Ovary (tissue), 10 donors: ENCODE measurements at places on chromosomes 1 and 21.

DNA sequence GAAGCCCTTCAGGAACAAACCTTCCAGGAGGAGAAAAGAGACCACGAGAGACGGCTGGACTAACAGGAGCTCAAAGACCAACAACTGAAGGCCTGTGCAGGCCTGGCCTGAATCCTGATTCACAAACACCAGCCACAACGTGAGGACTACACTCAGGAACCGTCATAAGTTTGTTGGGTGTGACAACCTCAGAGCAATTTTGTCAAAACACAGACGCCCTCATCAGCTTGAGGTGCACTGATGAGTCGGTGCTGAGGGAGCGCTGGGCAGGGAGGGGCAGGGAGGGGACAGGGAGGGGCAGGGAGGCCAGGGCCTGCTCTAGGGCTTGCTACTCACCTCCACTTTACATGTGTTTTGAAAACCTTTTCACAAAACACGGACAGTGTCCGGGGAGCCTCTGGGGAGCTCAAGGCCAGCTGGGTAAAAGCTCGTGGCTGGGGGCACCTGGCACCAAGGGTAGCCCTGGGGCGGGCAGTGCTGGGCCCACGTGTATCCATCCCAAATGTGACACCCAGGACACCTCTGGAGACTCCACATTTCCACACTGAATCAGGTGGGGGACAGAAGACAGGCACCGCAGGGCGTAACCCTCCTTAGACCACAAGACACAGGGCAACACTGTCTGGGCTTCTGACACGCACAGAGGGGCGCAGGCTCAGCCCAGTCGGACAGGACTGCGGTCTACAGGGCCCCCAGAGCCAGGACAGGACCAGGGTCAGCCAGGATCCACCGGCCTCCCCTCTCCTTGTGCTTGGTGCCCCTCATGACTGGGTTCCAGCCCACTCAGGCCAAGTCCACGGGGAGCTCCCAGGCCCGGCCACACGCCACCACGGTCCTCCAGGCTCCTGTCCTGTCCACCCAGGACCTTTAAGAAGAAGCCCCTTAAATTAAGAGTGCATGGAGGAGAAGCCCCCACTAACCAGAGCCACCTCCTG is 16.5 kb downstream of the LSS start:
- no peak overlapping the region for H3K27ac ChIP-seq
- no peak for DNase-seq
- H3K4me3 ChIP-seq, result no peak overlapping the region

GRCh38 chr1:42689912-42690311 is 7.7 kb downstream of the YBX1 start:
- no peaks in the 10 kb centered on the region for H3K27me3 ChIP-seq
- DNase-seq, result no peak
- no peaks in the 10 kb centered on the region for H3K36me3 ChIP-seq
- H3K4me1 ChIP-seq, result peaks cover 18% of the 10 kb centered on the region

GRCh38 chr1:247829656-247830055 is 5.7 kb upstream of the OR14A16 start:
- no peak overlapping the region for H3K4me3 ChIP-seq
- no peak for DNase-seq
- H3K4me1 ChIP-seq, result no peaks in the 10 kb centered on the region
- no peak overlapping the region for H3K27ac ChIP-seq
- H3K36me3 ChIP-seq, result no peaks in the 10 kb centered on the region
- H3K27me3 ChIP-seq, result no peaks in the 10 kb centered on the region

DNA sequence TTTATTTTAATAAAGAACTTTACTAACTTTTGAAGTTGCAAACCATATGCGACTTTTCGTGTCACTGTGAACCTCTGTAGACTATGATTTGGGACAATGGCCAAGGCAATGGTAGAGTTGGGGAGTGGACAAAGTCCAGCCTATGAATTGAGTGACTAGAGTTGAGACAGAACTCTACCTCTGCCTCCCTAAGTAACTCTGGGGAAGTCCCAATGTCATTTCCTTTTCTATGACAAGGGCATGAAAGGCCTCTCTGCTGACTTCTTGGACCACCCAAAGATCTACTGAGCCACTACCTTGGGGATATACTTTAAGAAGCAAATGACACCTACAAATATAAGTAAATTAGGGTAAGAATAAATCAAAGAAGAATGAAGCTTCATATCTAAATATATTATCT is 19.3 kb downstream of the BEND5 start:
- no peaks in the 10 kb centered on the region for H3K36me3 ChIP-seq
- H3K4me1 ChIP-seq, result peaks cover 4% of the 10 kb centered on the region
- no peak overlapping the region for H3K27ac ChIP-seq
- no peaks in the 10 kb centered on the region for H3K27me3 ChIP-seq
- no peak overlapping the region for H3K4me3 ChIP-seq
- DNase-seq, result no peak

DNA sequence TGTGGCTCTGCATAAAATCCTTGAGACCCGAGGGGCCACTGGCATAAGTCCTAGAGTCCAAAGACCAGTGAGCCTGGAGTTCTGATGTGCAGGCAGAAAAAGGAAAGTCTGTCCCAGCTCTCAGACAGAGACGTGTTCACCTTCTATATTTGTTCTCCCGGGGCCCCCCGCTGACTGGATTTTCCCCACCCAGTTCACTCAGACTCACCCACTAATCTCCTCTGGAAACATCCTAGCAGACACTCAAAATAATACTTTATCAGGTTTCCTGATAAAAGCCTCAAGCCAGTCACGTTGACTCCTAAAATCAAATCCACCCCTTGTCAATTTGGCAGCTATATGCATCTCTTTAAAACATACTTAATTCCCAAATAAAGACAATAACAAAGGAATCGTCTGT is 1084.2 kb upstream of the NCAM2 start:
- no peaks in the 10 kb centered on the region for H3K36me3 ChIP-seq
- H3K4me3 ChIP-seq, result no peak overlapping the region
- DNase-seq, result no peak
- H3K27me3 ChIP-seq, result no peaks in the 10 kb centered on the region

- no peak for DNase-seq
- no peaks in the 10 kb centered on the region for H3K36me3 ChIP-seq
- H3K4me3 ChIP-seq, result peak overlapping the region; percentile 21
- H3K27ac ChIP-seq, result no peak overlapping the region
- H3K4me1 ChIP-seq, result no peaks in the 10 kb centered on the region
Measured at GRCh38 chr1:32447469-32448185, 17.2 kb upstream of the ZBTB8B start.

DNA sequence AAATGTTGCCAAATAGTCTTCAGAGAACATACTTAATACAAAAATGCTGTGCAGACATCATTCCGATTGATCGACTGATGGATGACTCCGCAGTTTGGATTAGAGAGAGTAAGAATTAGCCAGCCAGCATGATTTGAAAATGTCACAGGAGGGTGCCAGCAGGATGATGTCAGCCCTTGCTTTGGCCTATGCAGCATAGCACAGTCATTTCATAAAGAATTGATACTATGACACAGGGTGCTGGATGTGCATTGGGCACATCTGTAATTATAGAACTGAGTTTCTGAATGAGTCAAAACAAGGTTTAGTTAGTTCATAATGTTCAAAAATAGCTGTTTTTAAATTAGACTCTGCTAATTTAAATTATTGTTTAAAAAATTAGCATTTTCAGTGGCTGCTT is 21.6 kb upstream of the TRAF5 start:
- no peak for DNase-seq
- H3K27ac ChIP-seq, result no peak overlapping the region
- no peak overlapping the region for H3K4me3 ChIP-seq
- H3K36me3 ChIP-seq, result no peaks in the 10 kb centered on the region
- H3K4me1 ChIP-seq, result no peaks in the 10 kb centered on the region
- no peaks in the 10 kb centered on the region for H3K27me3 ChIP-seq

DNA sequence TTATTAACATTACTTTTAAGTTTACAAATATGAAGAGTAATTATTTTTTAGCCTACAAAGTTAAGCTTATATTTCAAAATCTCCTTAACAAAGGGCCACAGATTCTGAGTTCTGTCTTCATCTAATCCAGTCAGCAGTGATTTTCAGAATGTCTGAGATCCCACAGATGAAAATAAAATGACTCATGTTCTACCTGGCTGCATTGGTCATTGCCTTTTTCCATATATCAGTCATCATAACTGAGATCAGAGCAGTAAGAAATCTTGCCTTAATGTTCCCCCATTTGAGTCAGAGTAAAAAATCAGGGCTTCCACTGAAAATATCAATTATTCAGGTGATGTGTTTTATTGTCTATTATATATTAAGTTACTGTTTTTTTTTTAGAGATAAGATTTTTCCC is 416.1 kb downstream of the MRPL39 start:
- H3K27me3 ChIP-seq, result no peaks in the 10 kb centered on the region
- no peak overlapping the region for H3K27ac ChIP-seq
- no peaks in the 10 kb centered on the region for H3K36me3 ChIP-seq

GRCh38 chr1:15123270-15123669 is 30.3 kb upstream of the TMEM51 start:
- no peaks in the 10 kb centered on the region for H3K27me3 ChIP-seq
- no peak overlapping the region for H3K27ac ChIP-seq
- no peak for DNase-seq

DNA sequence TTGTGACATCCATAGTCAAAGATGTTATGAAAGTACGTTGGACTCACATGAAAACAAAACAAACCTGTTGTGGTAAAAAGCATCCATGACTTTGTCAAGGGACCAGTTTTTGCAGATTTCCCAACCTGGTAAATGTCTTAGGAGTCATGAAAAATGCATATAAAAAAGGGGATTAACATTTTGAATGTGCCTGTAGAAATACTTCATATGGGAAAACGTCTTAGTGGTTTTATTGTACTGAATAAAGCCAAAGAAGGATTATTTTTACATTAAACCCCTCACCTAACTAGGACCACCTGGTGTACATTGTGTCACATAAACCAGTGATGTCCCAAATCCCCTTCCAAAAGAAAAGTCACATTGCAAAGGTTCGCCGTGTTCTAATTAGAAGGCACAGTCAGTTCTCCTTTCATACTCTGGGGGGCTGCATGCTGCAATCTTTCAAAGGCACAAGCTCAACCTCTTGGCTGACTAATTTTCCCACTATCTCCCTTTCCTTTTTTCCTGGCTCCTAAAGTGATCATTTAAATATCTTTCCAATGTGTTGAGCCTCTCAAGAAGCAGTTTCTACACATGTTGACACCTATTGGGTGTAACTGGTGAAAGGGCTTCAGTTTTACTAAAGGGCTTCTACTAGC is 119.8 kb upstream of the SPAG17 start:
- DNase-seq, result no peak
- H3K4me1 ChIP-seq, result no peaks in the 10 kb centered on the region
- no peak overlapping the region for H3K27ac ChIP-seq

- no peaks in the 10 kb centered on the region for H3K36me3 ChIP-seq
- no peak overlapping the region for H3K4me3 ChIP-seq
- no peak for DNase-seq
- no peaks in the 10 kb centered on the region for H3K4me1 ChIP-seq
Measured at GRCh38 chr1:206930210-206930798, 8.6 kb upstream of the FCMR start.

DNA sequence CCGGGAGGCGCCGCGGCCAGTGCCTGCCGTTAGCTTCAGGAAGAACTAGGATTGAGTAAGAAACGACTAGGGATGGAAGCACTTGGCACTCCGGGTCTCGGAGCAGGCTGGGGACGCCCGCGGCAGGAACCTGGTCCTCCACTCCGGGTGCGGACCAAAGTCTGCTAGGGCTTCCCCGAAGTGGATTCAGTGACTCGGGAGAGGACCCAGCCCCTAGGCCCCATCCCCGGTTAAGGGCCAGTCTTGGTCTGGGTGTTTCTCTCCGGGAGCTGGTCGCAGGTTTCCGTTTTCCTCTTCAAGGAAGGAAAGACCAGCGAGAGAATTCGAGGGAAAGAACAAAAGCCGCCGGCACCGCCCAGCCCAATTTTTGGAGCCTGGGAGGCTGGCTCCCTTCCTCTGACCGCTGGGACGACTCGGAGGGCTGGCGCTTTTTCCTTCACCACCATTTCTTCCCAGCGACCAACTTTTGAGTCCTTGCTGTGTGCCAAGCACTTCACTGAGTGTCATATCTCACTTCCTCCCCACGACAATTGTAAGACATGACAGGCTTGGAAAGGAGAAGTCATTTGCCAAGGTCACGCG is 16.8 kb upstream of the STMN1 start:
- peaks cover 1% of the 10 kb centered on the region for H3K4me1 ChIP-seq
- H3K4me3 ChIP-seq, result peak overlapping the region; percentile 43
- DNase-seq, result peak; percentile 29
- no peaks in the 10 kb centered on the region for H3K27me3 ChIP-seq
- no peaks in the 10 kb centered on the region for H3K36me3 ChIP-seq

- no peaks in the 10 kb centered on the region for H3K36me3 ChIP-seq
- no peaks in the 10 kb centered on the region for H3K27me3 ChIP-seq
- no peak overlapping the region for H3K27ac ChIP-seq
- H3K4me1 ChIP-seq, result no peaks in the 10 kb centered on the region
Measured at GRCh38 chr1:228226956-228227791, 19.3 kb downstream of the OBSCN start.

GRCh38 chr1:44724955-44725698 is 5.8 kb downstream of the RNU5D-1 start:
- no peak for DNase-seq
- no peaks in the 10 kb centered on the region for H3K27me3 ChIP-seq
- no peaks in the 10 kb centered on the region for H3K36me3 ChIP-seq
- H3K27ac ChIP-seq, result no peak overlapping the region

- H3K27me3 ChIP-seq, result no peaks in the 10 kb centered on the region
- H3K4me3 ChIP-seq, result no peak overlapping the region
- no peak for DNase-seq
Measured at GRCh38 chr1:13523780-13524477, 10.1 kb upstream of the LRRC38 start.

GRCh38 chr1:176515310-176515709 is 52.3 kb downstream of the PAPPA2 start:
- H3K27ac ChIP-seq, result no peak overlapping the region
- no peak overlapping the region for H3K4me3 ChIP-seq
- no peaks in the 10 kb centered on the region for H3K4me1 ChIP-seq
- H3K27me3 ChIP-seq, result no peaks in the 10 kb centered on the region

DNA sequence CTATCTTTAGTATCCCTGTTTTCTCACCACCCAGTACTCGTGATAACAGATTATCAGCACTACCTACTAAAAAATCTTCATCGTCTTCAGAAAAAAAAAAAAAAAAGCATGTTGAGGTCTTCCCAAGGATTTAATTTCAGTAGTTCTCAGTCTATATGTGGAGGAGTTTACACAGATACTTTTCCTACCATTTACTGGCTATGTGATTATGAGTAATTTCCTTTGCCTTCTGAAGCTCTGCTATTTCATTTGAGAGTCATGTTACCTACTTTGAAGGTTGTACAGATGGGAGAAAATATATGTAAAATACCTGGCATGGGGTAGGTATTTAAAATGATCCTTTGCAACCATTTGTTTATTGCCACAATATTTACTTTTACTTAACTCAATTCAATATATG is 399.7 kb downstream of the NEGR1 start:
- no peaks in the 10 kb centered on the region for H3K4me1 ChIP-seq
- H3K36me3 ChIP-seq, result no peaks in the 10 kb centered on the region
- no peak for DNase-seq
- no peaks in the 10 kb centered on the region for H3K27me3 ChIP-seq
- H3K27ac ChIP-seq, result no peak overlapping the region
